ENCODE measurements at places on chromosomes 7 and 10.

DNA sequence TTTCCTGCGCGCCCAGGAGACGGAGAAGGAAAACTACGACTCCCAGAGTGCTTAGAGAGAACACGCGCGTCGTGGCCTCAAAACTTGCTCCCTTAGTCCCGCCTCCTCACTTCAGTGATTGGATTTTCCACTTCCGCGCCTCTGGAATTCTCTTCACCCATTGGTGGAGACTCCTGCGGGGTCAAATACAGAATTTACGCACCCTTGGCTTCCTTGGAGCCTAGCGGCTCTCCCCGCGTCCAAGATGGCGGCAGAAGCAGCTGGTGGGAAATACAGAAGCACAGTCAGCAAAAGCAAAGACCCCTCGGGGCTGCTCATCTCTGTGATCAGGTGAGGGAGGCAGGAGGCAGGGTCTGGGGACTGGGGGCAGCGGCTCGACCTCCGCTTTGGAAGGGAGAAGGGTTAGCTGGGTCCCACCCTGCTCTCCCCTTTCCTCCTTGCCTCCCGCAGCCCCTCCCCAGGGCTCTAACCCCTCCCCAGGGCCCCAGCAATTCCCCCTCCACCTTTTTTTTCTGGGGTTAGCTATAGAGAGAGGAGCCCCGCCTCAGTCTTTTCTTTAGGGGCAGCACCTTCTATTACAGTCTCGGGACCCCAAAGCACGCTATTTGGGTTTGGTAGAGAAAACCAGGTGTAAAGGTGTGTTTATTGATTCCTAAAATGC lies at the start of gene EXOC4:
EXOC4 (plus strand) TSS at position 221 of the 661 bp plus-strand sequence.
- peak; percentile 98 for DNase-seq

- no peak for DNase-seq
These were observed 12.0 kb upstream of the CRYGN start for GRCh38 chr7:151451626-151452571.

DNA sequence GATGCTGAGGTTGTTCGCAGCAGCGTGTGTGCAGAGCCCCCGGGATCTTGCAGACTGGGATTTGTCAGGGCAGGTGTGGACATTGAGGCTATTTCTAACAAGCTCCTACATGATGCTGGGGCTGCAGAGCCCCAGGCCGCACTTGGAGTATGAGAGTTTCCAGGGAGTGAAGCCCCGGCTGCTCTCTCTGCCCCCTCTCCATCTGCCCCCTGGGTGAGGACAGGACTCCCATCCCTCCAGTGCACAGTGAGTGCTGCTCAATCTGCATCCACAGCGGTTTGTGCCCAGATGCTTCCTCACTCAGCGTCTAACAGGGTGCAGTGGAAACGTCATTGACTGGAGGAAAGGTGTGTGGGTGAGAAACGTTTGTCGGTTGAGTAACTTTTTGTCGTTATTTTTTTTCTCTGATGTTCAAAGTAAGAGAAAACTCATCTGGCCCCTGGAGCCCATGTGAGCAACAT lies 25.3 kb downstream of the IL2RA start:
- DNase-seq, result no peak

DNA sequence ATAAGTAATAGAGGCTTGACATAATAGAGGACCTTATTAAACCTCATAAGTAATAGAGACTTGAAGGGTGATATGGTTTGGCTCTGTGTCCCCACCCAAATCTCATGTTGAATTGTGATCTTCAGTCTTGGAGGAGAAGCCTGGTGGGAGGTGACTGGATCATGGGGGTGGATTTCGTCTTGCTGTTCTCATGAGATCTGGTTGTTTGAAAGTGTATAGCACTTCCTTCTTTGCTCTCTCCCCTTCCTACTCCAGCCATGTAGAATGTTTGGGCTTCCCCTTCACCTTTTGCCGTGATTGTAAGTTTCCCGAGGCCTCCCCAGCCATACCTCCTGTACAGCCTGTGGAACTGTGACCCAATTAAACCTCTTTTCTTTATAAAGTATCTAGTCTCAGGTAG lies 8.6 kb downstream of the KIFBP start:
- DNase-seq, result no peak

DNA sequence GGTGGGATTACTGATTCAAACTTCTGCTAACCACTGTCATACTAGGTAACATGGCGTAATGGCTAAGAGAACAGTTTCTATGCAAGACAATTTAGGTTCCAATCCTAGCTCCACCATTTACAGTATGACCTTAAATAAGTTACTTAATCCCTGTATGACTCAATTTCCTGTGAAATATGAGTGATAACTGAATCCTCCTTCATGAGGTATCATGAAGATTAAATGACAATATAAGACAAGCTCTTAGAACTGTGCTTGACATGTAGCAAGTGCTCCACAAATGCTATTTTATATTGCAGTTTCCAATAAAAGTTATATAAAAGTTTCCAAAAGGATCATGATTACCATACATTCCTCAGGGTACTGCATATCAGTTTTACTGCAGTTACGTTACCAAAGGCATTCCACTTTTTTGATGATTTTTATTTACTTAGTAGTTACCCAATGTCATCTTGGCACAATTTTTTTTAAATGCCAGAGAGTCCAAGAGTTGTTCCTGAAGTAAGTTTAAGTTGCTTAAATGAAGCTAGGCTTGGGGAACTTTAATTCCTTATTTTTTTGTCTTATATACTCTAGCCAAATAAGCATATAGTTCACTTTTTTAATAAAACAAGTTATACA lies 7.1 kb downstream of the DOCK4 start:
- no peak for DNase-seq

DNA sequence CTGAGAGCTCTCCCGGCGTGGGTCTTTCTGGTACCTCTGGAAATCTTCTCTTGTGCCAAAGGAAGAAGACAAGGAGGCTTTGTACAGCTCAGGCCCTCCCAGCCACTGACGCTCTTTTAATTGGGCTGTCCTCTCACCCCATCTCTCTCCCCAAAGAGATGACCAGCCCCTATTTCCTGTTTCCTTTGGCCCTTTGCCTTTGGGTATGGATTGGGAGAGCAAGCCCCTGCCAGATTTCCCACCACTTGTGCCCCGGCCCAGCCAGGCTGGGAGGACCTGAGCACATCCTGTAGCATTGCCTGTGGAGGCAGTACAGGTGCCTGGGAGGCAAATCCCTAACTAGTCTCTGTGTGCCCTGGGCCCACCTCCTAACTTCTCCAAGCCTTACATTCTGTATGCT lies 5.7 kb upstream of the PLAC9 start:
- DNase-seq, result no peak
